ELF-1 (cell line): ENCODE measurements at places on chromosomes 7 and 10.

DNA sequence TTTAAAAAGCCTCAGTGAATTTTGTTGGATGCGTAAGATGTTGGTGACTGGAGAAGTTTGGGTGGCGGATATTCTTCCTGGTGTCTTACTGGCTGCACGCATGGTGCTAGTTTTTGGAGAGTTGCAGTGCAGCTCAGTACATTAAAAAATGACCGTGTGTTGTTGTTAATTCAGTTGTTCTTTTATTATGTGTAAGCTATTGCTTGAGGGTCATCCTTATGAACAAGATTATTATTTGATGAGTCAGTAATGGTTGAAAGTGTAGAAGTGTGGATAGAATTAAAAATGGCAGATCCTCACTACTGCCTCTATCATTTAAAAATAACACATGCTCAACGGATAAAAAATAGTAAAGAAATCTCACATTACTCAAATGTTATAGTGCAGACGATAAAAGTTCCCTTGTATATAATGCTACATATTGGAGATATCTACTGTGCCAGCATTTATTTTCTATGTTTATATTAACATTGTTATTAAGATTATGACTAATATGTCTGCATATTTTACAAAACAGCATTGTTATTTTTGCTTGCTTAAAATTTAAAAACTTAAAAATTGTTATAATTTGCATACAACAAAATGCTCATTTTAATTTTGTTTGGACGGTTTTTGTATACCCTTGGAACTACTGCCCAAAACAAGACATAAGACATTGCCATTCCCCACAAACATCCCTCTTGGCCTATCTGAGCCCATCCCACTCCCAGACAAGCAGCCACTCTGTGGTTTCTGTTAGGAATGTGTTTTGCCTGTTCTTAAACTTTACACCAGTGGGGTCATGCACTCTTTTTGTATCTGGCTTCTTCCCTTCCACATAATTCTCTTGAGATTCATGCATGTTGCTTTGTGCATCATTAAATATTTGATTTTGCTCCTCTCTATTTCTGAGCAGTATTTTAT lies 142.0 kb downstream of the DOCK1 start:
- no peak for DNase-seq

GRCh38 chr10:100334762-100335161 lies 4.7 kb upstream of the PKD2L1 start:
- DNase-seq: no peak

GRCh38 chr7:28671526-28671925 lies 259.2 kb downstream of the CREB5 start:
- DNase-seq: no peak

- no peak for DNase-seq
These were observed 1.8 kb upstream of the PTPRZ1 start for GRCh38 chr7:121871188-121871587.

GRCh38 chr7:43590862-43591557 lies 8.1 kb downstream of the STK17A start:
- no peak for DNase-seq

DNA sequence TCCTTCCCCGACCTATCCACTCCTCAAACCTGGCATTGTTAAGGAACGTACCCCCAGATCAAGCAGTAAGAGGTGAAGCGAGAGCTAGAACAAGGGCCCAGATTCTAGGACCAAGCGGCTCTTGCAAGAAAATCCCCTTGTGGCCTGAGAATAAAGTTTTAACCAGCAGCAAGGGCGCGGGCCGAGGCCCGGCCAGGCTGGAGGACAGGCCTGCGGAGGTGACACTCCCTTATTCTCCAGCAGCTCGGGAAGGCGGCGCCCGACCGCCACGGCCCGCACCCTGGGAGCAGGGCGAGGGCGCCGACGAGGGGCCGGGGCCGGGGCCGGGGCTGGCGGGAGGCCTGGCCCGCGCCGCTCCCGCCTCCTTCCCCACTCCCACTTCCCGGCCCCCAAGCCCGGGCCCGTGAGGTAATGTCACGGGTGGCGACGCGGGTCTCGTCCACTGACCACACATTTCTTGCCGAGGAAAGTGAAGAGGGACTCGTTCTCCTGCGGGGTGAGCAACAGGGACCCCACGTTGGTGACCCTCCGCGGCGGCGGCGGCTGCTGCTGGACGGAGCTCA lies 551 bp downstream of the WASL start:
- peak; percentile 55 for DNase-seq

DNA sequence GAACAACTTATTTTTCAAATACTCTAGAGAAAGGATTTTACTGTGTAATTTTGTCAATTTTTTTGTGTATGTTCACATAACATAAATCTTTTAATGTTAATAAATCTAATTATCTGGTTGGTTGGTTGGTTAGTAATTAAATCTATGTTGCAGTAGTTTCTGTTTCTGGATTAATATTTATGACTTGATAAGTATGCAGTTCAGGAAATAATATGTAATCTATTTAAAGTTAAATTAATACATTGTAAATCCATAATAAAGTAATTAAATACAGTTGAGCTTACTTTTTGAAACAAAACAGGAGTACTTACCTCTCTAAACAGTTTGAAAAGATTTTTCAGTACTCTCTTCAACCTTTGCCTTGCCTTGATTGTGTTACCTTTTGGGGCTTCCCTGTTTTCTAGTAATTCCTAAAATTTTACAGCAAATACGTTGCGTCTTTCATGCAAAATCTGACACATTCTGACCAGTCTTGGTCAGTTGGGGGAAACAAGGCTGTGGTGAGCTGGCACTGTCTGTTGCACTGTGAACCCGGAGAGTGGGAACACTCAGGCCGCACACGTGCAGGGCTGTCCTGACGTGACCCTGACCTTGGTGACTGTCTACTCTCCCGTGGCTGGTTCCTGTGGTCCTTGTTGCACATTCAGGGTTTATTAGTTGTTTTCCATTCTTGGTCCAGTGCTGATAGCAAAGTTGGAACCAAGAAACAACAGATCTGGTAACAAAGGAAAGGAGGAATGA lies 45.6 kb upstream of the FGL2 start:
- DNase-seq: no peak

DNA sequence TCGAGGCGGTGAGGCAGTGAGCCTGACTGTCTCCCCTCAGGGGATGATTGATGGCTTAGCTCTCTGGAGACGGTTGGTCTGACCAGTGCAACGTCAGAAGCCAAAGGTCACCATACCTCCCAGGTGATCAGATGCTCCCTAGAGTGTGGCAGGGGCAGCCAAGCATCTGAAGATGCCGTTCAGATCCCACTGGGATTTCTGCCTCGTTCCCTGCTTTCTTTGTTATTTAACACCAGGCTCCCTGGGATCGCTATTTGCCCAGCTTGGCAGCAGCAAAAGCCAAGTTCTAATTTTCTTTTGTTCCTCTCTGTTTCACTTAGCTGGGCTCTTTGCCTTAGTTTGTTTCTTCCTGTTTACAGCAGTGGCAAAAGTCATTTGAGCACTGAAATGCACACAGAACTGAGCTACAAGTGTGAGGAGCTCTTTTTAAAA lies 53.5 kb upstream of the SVIL start:
- DNase-seq: peak; percentile 92

GRCh38 chr10:33461295-33461640 lies 126.8 kb upstream of the NRP1 start:
- DNase-seq: no peak

DNA sequence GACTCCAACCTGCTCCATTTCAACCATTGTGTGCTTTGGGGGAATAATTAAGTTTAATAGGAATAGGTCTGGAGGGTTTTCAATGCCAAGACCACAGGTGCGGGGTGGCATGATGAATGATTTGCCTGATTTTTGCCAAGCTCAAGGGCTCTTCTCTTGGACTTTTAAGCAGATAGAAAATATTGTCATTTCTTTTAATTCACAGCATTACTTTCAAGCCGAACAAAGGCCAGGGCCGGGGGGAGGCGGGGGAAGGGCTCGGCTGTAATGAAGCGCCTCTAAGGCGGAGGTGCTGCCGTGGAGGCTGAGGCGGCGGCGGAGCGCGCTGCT lies 6.5 kb downstream of the PTF1A start:
- no peak for DNase-seq

- no peak for DNase-seq
These were observed 9.6 kb downstream of the CYP17A1 start for GRCh38 chr10:102827597-102827975.
